ENCODE measurements at places on chromosomes 2 and 18. TPM values are rescaled to one million over a fixed set of nuclear protein-coding genes. Genes with fewer than 3 reads are reported as not detected.

GRCh38 chr2:100228415-100228814 lies 86.0 kb upstream of the AFF3 start:
- DNase-seq: no peak

DNA sequence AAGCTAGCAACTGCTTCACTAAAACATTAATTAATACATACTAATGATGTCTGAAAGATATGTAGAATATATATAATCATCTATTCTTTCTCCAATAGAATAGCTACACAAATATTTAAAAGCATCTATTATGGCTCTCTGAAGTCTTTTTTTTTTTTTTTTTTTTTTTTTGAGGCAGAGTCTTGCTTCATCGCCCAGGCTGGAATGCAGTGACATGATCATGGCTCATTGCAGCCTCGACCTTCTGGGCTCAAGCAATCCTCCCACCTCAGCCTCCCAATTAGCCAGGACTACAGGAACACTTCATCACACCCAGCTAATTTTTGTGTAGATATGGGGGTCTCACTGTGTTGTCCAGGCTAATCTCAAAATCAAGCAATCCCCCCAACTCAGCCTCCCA lies 120.4 kb upstream of the KYNU start:
- no peak for DNase-seq

Gene SPP2
- not detected for total RNA-seq

Gene IKZF2
- total RNA-seq: 5.2 TPM

DNA sequence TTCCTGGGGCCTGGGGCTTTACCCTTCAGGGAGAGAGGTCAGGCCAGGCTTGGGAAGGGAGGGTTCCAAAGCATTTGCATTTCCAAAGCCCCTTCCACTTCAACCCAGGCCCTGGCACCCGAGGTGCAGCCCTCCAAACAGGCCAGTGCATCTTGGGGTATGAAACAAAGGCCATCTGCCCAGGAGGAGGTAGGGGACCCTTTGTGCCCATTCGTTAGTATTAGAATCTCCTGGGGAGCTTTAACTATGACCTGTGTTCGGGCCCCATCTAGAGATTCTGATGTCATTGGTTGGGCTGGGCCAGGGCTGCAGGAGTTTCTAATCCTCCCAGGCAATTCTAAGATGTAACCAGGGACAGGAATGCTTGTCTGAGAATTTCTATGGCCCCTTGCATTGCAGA lies 73.6 kb downstream of the CIB4 start:
- no peak for DNase-seq

Gene TMEM247
- total RNA-seq: not detected

DNA sequence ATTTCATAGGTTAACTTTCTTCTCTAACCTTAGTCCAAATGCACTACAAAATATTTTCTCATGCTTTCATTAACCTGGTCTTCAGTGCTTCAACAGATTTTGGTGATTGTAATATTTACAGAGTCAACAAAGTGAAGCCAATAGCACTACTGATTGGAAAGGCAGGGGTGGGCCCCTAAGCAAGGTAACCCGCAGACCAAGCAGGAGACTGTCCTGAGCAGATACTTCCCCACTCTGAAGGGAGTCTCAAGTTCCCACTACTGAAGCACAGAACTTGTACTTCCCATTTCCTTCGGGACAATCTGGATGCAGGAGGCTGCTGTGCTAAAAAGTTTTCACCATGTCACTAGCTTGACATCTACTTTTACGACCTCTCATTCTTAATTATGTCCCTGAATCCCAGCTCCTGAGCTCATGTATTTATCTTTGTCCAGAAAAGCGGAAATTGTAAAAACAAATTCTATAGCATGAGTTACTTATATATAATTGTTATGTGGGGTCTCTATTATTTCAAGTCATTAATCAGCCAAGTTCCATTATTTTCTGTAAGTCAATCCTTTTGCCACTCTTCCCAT lies 311.6 kb upstream of the REV1 start:
- no peak for DNase-seq

Gene NT5DC4
- total RNA-seq: not detected

DNA sequence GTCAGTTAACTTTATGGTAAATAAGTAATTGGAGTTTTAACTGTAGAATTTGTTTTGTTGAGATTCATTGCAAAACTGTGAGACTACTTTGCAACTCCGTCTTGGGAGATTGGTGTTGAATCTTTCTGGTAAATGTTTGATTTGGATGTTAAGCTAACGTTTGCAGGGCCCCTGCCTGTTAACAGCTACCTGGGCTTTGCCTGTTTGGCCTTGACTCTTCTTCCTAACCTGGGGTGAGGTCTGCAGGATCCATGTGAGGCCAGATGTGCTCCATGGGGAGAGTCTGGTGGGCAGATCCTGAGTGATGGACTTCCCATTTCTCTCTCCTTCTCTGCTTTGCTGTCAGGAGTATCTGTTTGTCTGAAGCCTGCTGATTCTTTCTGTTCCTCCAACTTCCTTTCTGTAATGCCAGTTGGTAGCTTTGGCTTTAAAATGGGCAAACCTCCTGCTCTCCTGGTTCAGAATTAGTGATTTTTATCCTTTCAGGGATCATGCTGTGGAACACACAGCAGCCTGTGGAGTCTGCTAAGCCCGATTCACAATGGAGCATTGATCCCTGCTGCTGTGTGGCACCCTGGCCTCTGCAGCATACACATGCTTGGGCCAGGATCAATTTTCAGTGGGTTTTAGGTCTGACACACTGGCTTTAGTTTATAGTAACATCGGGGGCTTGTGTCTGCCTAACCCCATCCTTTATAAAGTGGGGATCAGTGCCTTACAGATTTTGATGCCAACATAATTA lies 36.3 kb downstream of the PTPRM start:
- no peak for DNase-seq

Measured in MG63 (cell line).